ENCODE measurements at places on chromosomes 1 and 21.

DNA sequence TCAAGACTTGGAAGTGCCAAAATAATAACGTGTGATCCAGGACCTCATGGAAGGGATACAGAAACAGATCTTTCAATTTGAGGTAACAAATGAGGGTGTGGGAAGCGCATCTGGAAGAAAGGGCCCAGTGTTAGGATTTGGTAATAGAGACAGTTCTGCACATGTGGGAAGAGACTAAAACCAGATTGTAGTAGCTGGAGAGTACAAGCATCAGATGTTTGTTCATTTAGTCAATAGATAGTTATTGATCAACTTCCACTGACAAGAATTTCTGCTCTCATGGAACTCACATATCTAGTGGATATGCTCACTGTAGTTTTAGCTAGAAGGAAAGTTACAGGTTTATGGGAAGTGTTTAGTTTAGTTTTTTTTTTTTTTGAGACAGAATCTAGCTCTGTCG is 153.6 kb downstream of the TLR5 start:
- no peak for DNase-seq

DNA sequence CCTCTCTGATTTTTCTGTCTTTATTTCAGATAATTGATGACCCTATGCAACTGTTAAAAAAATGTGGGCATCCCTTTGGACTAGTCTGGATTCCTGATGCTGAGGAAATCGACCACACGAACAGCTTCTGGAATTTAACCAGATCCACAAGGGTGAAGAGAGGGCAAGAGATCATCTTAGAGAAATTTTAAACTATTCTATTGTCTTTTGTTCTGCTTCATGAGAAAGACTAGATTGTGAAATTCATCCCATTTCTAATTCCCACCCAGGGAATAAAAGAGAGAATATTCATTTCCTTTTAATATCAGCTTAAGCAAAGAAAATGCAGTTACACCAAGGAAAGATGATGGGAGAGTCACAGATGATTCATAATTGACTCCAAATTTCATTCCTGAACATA is 71.8 kb downstream of the DUSP10 start:
- DNase-seq: no peak

GRCh38 chr1:158998781-158999161 is 10.9 kb upstream of the IFI16 start:
- peak; percentile 38 for DNase-seq

DNA sequence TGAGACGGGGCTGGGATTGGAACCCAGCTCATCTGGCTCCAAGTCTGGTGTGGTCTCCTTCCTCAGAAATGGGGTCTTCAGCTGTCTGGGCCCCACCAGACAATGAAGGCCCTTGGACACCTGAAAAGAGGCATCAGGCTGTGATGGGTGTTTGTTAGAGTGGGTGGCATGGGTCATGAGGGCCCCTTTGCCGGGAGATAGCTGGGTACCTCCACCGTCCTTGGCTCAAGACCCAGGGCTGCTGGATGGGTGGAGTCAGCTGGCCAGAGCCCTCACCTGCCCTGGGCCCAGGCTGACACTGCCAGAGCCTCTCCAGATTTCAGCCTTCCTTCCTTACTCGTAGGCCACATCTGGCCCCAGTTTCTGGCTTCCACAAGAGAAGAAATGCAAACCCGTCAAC is 13.4 kb upstream of the TTC22 start:
- DNase-seq: no peak

DNA sequence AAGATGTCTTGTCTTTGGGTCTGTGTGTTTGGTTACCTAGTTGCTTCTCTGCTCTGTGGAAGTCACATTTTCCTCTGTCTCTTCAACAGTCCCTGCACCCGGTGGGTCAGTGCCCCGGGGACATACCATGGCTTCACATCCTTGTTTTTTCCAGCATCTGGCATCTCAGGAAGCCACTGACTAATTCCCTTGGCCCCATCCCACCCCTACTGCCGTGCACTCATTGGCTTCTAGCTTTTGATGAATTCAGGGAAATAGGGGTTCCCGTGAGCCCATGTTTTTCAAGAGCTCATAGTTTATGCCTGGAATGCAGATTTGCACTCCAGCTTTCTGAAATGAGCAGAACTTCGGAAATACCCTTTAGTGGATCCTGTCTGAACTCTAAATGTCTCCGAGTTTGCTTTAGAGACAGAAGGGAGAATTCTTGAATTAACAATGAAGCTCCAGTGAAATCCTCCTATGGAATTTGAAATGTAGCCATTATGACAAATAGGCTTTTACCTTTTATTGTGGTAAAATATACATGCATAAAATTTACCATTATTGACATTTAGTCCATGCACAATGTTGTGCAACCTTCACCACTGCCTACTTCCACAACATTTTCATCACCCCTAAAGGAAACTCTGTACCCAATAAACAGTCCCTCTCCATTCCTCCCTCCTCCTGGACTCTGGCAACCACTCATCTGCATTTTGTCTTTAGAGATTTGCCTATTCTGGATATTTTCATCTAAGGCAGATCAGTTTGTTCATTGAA is 67.5 kb downstream of the CLIC6 start:
- DNase-seq: no peak

- DNase-seq: no peak
These were observed 347.9 kb downstream of the ZP4 start for GRCh38 chr1:237542525-237543418.

- no peak for DNase-seq
These were observed 120.8 kb downstream of the LMO4 start for GRCh38 chr1:87449348-87449963.

Data from bone marrow (tissue), 2 donors.